ENCODE measurements at places on chromosomes 1 and 21. TPM values are rescaled to one million over a fixed set of nuclear protein-coding genes. Genes with fewer than 3 reads are reported as not detected.

DNA sequence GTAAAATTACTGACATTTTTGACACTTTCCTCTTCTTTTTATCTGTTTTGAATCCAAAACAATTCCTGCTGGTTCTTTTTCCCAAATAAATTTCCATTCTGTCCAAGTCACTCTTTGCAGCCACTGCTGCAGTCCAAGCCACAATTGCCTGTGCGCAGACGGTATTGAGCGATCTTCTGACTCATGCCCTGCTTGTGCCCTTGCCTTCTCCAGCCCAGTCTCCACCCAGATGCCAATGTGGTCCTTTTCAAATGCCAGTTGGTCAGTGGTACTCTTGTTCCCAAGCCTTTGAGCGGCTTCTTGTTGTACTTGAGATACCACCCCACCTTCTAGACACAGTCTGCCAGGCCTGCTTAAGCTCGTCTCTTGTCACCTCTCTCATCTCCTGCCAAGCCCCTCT is 78.9 kb downstream of the CAMTA1 start:
- DNase-seq, result no peak

CHODL gene
- 0.51 TPM for polyA plus RNA-seq

CRYBG2 gene
- polyA plus RNA-seq, result not detected

- DNase-seq, result no peak
Observed at GRCh38 chr1:215256936-215257679, 174.6 kb downstream of the KCNK2 start.

GCSAML gene
- not detected for polyA plus RNA-seq

DNA sequence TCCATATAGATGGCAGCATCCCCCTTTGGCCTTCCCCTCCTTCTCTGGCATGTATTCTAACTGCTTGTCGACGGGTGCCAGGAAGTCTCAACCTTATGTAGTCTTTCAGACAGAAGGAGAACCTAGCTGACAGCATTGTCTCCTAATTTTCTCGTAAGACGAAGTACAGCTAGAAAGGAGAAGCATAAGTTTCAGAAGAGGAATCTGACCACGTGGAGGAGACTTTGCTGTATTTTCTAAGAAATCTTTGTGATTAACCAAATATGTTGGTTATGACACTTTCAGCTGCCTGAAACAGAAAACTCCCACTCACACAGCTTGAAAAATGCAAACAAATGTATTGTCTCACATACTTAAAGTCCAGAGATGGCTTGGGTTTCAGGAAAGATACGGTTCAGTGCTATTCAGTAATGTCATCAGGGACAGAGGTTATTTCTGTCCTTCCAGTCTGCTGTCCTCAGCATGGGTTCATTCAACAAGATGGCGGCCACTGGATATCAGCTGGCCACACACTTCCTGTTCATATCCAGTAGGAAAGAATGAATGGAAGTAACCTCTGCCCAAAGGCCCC is 109.5 kb upstream of the ZNF648 start:
- no peak for DNase-seq

DNA sequence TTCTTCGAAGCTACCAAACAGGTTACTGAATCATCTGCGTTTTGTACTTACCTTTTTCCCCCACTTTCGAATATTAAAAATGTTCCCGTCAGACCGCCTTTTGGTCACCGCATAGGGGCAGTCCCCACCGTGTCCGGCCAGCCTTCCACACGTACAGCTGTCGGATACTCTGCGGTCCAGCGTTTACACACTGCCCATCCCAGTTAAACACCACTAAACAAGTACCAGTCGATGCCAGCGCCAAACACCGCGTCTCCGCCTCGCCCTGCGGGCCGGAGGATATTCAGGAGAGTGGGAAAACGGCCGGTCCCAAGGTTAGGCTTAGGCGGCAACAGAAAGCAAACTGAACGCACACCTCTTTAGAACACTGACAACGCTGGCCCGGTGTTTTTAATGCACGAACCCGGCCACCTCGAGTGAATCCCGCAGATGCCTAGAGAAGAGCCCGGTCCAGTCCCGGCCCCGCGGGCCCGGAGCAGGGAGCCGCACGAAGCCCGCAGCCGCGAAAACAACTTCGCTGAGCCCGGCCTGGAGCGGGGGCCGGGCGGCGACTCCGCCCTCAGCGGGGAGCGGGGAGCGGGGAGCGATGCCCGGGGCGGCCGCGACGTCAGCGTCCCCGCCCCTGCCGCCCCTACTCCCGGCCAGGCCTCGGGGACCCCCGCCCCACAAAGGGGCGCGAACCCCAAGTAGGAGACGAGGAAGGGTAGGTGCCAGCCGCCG is 730 bp upstream of the PHF13 start:
- peak; percentile 82 for DNase-seq

GRCh38 chr1:185973645-185974044 is 239.5 kb downstream of the HMCN1 start:
- DNase-seq, result no peak

DNA sequence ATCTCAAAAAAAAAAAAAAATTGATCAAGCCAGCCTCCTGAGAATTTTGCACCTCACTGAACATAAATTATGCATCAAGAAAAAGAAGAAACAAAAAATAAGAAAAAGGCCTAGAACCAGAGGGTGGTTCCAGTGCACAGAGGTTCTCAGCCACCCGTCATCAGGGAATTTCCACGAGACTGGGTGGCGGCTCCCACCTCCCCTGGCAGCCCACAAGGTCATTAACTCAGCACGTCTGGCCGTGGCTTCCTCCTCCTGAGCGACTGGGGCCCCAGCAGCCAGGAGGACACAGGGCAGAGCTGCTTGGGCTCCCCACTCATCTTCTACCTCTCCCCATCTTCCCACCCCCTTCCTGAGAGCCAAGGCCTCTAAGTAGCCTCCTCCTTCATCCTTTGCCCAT is 15.7 kb upstream of the TMEM51 start:
- no peak for DNase-seq

GRCh38 chr1:208137193-208137592 is 107.0 kb downstream of the PLXNA2 start:
- DNase-seq, result no peak

DNA sequence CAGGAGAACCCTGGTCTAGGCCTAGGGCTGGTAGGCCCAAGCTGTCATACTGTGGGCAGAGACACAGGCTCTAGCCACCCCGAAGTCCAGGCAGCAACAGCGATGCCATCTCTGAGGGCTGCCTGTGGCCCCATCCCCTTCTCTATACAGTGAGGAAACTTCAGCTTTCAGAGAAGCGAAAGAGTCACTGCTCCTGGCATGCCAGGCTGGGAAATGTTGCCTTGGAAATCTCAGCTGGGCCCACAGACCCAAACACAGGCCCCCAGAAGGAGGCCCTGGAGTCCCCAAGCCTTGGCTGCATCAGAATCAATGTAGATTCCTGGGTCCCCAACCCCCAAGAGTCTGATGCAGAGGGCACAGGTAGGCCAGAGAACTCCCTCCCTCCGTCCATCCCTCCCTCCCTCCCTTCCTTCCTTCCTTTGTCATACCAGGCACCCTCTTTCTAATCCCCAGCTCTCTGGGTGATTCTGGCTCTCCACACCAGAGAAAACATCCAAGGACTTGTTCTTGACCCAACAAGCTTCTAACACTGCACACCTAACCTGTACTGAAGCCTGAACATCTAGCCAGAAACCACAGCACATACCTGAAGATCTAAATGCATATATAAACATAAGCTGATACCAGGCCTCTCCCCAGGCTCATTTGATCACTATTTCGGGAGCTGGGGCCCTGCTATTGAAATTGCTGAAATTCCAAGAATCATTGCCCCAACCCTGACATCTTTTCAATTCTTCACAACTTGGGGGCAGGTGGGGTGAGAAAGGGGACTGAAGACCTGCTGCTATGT is 143.2 kb upstream of the EDN2 start:
- DNase-seq, result no peak

Data from psoas muscle (tissue), 8 donors.